ENCODE measurements at places on chromosomes 11 and 22. TPM values are rescaled to one million over a fixed set of nuclear protein-coding genes. Genes with fewer than 3 reads are reported as not detected.

Gene HEPN1
- not detected for total RNA-seq

DNA sequence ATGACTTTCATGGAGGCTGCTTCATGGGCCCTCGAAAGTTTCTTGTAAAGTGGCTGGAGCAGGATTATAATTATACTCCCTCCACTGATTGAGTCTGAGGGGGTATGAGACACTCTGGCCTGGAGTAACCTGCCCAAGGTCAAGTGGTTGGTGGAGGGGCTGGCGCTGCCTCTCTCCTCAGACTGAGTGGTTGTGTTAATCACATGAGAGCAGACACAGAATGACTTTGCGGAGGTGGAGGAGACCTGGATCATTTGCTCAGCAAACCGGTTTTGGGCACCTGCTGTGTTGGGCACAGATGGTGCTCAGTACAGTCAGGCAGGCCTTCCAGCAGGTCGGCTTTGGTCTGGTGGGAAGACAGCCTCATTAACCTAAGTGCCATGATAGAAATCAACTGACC lies 11.8 kb downstream of the BCR start:
- no peak for DNase-seq

GRCh38 chr22:49604732-49605302 lies 222.9 kb downstream of the BRD1 start:
- no peak for DNase-seq

Gene TSKU
- 8.3 TPM for total RNA-seq

DNA sequence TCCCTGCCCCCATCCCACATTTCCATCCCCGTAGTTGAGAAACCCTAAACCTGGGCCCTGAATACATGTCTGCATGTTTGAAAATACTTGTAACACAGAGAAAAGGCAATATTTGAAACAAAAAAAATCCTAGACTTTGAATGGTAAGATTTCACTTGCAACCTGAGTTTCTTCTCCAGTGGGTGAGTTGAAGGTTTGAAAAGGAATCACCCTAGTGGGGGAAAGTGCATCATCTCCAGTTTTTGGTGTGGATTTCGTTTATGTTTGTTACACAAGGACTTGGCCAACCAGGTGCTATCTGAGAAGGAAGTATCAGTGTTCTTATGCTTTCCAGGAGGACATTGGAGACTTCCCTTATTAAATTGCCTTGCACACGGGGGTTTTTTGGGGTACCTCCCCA lies 90.4 kb downstream of the ABTB2 start:
- no peak for DNase-seq

DNA sequence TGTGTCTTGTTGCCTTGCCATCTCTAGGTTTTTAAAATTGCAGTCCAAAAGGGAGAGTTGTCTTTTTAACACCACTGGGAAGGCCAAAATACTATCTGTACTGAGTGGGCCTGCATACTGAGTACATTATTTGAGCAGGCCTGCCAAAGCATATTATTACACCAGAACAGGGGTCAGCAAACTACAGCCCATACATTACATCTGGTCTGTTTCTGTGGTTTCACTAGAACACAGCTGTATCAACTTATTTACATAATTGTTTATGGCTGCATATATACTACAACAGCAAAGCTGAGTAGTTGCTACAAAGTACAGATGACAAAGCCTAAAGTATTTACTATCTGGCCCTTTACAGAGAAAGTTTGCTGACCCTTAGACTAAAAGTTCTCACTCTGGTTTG lies 74.0 kb downstream of the USP35 start:
- DNase-seq = no peak

DNA sequence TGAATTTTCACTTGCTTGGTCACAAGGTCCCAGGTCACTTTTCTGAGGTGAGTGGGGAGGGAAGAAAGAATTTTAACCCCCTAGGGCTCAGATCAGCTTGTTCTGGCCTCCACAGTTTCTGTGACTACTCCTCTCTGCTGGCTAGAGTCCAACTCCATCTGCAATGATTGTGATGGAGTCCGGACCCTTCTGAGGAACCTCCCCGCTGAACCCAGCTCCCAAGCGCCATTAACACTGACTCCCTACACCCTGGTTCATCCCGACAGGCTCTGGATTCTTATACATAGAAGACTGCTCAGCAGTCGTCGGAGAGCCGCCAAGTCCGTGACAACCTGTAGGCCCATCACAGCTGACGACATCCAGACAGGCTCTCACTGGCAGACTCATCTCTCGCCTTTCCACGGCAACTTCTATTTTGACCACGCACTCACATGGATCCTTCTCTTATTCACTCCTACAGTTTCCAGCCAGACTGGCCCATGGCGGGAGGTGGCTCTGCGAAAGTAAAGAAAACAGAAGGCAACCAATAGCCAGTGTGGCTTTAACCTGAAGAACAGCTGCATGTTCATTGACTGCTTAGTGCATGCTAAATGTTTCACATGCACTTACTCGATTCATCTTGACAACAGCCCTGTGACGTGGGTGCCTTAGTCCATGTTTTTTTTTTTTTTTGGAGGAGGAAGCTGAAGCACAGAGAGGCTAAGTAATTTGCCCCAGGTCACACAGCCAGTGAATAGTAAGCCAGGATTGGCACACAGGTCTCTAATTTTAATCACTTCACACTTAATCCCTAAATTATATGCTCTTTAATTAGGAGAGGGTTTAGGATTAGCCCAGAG lies 68.0 kb upstream of the PRDM11 start:
- DNase-seq = no peak

GRCh38 chr11:34775417-34775888 lies 140.7 kb downstream of the APIP start:
- no peak for DNase-seq

Gene TBX10
- not detected for total RNA-seq

Gene PARVG
- 74.3 TPM for total RNA-seq

GRCh38 chr22:42939451-42939881 lies 75.5 kb downstream of the PACSIN2 start:
- no peak for DNase-seq

- DNase-seq = no peak
Observed at GRCh38 chr22:23053051-23053707, 17.1 kb upstream of the GNAZ start.

DNA sequence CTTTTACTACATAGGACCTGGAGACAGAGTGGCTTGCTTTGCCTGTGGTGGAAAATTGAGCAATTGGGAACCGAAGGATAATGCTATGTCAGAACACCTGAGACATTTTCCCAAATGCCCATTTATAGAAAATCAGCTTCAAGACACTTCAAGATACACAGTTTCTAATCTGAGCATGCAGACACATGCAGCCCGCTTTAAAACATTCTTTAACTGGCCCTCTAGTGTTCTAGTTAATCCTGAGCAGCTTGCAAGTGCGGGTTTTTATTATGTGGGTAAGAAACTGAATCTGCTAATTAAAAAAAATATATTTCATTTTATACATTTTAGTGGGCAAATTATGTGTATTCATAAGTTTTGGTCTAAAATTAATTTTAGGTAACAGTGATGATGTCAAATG lies 7.8 kb downstream of the BIRC3 start:
- DNase-seq = no peak

DNA sequence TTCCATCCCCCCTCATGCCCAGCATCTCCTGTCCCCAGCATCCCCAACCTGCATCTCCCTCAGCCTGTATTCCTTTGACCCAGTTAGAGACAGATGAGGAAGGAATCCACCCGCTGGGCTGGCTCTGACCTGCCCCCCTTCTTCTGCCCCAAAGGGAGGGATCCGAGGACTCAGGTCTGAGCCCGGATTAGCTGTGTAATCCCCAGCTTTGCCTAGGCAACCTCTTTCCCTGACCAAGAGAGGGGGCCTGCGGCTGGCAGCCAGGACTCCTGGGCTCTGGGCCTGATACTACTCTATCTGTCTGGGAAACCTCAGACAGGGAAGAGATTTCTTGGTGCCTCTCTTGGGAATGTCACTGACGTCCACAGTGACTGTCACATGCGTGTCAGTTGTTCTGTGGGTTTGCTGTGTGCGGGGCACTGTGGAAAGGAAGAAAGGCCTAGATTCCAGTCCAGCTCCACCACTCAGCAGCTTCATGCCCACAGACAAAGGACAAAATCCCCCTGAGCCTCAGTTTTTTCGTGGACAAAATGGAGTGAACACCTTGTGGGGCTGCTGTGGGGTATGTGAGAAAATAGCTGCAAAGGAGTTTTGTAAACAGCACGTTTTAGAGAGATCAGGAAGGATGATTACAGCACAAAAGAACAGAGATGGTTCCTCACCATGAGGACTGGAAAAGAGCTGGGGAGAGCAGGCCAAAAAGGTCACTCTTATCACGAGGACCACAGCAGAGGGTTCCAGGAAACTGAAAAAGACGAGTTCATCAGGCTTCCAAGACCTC lies 1.3 kb upstream of the NDUFV1 start:
- no peak for DNase-seq

DNA sequence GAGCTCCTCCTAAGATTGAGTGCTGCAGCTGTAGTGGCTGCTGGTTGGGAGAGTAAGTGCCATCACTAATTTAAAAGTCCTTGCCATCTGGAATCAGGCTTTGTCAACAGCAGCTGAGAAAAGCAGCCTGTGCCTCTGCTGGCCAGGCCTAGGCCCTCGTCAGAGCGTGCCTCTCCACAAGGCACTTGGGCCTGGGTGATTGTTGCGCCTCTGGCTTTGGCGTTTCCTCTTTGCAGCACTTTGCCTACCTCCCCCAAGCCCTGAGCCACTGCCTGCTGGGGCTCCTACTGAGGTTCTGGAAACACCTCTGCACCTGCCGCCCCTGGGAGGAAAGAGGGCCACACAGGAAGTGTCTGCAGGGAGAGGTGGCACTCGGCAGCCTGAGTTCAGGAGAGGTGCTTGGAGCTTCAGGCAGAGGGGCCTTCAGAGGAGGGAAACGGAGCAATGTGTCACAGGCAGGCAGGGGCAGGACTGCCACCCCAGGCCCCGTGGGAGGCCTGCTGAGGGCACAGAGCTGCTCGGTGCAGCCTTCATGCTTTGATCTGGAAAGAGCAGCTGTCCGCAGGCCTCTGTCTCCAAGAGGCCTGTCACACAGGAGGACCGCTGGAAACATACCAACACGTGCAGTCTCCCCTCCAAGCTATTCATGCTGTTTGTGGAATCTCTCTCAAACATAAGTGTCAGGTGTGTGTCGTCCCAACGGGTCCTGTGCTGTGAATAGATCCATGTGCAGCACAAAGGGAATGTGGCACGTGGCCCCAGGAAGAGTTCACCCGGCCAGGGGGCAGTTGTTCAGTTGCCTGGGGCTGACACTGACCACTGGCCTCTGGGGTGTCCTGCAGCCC lies 61.5 kb upstream of the EMID1 start:
- DNase-seq = no peak

DNA sequence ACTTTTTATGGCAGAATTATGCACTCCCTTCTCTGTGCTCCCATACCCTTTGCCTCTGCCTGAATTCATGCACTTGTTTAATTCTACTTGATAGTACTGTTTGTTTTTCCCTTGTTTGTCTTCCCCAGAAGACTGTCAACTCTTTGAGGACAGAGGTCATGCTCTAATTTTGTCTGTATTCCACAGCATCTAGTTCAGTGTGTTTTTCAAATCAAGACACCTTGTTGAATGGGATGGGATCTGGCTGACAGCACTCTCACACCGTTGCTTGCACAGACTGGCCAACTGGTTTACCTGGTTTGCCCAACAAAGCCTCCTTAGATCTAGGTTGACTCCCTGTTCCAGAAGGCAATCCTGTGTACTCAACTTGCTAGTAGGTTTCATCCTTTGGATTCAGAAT lies 121.2 kb upstream of the TIMP3 start:
- DNase-seq = no peak

DNA sequence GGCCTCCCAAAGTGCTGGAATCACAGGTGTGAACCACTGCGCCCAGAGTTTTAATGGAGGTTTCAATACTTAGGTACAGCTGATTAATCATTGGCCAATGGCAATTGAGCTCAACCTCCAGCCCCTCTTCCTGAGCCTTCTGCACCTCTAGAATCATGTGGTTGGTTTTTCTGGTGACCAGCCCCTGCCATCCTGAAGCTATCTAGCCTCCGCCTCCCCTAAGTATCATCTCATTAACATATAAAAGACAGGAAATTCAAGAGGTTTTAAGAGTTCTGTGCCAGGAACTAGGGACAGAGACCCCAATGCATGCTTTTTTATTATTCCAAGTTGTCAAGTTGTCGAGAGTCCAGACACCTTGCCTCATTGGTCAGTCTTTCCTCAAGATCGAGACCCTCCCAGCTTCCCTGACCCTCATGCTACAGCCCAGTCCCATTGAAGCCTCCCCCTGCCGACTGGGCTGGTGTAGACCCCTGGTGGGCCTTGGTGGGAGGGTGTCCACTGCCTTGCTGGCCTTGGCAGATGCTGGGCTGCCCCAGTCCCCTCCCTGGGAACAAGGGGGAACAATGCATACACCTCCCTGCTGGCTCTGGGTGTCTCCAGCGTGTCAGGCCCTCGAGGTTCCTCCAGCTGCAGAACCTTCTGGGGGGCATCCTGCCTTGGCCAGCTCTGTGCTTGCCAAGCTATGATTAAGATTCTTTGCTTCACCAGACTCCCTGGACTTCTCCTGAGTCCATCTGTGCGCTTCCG lies 148.0 kb downstream of the CTTN start:
- DNase-seq = no peak

GRCh38 chr11:96257036-96257435 lies 86.0 kb downstream of the MAML2 start:
- no peak for DNase-seq

Gene TEAD1
- 0.65 TPM for total RNA-seq

GRCh38 chr11:66050581-66051231 lies 1.5 kb upstream of the SF3B2 start:
- DNase-seq = no peak

DNA sequence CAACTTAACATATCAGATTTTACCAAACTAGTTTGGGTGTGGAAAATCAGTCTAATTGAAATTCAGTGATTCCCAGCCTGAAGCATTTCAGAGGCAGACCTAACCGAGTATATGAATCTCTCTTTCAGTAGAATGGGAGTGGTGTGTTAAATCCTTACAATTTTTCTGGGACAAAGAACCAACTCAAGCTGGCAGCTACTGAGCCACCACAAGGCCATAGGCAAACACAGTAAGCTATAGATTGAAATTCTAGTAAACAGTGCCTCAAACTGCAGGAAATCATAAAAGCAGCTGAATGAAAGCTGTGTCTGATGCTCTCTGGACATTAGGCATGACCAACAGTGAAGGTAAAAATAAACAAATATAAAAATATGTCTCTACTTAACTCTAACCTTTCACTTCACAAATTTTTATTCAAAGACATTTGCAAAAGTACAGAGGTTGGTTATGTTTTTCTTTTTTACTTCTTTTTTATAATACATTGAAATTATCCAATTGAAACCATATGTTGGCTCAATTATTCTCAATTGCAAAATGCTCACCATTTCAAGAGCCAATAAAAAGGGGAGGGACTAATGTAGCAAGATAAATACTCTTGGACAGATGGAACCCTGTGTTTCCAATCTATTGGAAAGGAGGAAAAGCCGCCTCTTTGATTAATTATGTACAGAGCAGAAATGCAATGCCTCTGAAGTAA lies 35.8 kb upstream of the FIBIN start:
- no peak for DNase-seq

GRCh38 chr22:41833369-41834004 lies 582 bp downstream of the SREBF2 start:
- peak; percentile 59 for DNase-seq

GRCh38 chr11:27467181-27467913 lies 5.2 kb downstream of the LGR4 start:
- DNase-seq = no peak

Gene PGA5
- not detected for total RNA-seq

All from activated CD4-positive, alpha-beta T cell treated with anti-CD3 and anti-CD28 coated beads for 36 hours (primary cell).